ENCODE measurements at places on chromosomes 3 and 15.

- no peak for DNase-seq
Observed at GRCh38 chr3:71931922-71932321, 147.0 kb upstream of the PROK2 start.

DNA sequence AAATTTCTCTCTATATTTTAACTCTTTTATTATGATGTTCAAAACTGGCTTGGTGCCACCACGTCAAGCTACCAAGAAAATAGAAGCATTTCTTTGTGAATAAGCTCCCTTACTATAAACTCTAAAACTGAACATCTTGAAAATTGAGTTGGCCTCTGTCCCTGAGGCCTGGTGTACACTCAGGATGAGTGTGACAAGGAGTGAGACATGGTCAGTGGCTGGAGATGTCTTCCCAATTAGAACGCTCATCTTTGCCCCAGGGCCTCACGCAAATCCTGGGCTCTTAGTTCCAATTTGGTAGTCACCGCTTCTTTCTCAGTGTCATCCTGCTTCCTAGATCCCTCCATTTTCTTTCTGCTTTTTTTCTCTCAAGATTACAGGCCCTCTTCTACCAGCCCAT lies 26.2 kb downstream of the SLC2A2 start:
- DNase-seq: no peak

DNA sequence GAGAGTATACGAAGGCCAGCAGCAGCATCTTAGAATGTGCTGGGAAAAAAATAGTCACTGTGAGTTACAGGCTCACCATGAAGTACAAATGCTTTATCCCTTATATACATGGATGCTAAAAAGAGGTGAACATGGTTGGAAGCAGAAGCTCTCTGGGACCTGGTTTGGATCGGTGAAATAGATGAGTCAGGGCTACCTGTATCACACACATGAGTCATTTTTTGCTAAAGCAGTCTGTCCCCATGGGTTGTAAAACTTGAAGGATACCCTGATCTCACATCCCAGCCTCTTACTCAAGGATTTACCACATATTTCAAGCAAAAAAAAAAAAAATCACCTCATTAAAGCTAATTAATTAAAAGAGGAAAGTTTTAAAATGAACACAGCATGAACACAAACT lies 6.9 kb upstream of the SERPINI2 start:
- DNase-seq: no peak

GRCh38 chr3:181302960-181303359 lies 313.4 kb upstream of the DNAJC19 start:
- no peak for DNase-seq

DNA sequence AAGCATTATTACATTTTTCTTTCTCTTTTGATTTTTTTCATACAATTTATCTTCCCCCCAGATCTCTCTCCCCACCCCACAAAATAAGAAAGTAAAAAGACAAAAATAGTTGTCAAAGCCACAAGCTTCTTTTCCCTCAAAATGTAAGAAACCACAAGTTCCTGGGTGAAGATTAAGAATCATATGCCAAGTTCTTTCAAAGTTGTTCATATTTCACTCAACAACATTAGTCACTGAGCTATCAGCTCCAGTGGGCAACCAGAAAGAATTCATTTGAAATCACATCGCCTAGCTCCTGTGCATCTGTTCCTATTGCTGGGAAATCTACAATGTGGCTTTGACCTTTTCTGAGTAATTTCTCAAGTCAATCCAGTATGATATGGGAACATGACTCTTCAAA lies 681.6 kb upstream of the ARPP21 start:
- DNase-seq: no peak

GRCh38 chr15:35351059-35351458 lies 194.9 kb downstream of the DPH6 start:
- DNase-seq: no peak

DNA sequence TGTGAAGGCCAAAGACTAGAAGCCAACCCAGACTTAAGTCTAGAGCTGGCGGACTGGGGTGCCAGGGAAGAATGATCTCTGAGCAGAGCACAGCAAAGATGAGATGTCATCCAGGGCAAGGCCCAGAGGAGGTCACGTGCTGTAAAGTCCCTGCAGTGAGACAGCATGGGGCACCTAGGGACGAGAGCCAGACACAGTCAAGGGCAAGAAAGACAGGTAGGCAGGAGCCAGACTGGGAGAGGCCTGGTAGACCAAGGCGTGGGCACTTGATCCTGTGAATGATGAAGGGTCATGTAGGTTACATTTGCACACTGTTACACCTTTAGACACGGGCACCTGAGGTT lies 379.7 kb upstream of the PROK2 start:
- DNase-seq: no peak

DNA sequence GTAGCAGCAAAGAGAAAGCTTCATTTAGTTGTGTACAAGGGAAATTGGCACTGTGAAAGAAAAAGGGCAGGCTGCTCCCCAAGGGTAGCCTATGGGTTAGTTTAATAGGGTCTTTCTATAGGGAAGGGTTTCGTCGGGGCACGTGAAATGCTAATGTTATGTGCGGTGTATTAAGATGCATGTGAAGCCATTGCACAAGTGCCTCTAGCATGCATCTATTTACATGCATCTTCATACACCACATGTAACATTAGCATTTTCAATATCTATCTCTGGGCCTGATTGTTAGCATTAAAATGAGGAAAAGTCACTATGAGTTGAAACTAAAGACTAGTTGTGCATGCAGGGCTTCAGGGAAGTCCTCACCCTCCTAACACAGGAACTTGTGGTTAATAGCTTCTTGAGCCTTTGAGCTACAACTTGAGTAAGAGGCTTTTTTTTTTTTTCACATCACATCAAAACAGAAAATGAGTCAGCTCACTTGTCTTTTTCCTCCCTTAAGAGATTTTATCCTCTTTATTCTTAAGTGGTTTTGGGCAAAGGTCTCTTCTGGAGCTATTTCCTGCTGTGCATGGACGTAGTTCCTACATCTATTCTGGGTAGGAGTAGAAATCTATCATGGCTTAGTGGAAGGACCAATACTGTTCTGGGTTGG lies 613.4 kb downstream of the ZPLD1 start:
- DNase-seq: no peak

- DNase-seq: no peak
Observed at GRCh38 chr3:5437783-5438323, 250.3 kb downstream of the EDEM1 start.

DNA sequence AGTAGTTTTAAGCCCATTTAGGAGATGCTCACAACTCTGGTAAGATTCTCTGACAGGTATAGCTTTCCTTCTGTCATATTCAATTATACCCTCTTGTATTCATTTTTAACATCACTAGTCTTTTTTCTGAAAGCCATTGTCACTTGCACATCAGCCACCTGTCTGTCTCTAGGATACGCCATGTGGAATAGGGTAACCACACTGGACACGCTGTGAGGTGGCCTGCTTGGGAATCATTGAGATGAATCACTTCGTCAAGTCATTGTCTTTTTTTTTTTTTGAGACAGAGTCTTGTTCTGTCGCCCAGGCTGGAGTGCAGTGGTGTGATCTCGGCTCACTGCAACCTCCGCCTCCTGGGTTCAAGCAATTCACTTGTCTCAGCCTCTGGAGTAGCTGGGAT lies 7.4 kb downstream of the TM6SF1 start:
- no peak for DNase-seq

DNA sequence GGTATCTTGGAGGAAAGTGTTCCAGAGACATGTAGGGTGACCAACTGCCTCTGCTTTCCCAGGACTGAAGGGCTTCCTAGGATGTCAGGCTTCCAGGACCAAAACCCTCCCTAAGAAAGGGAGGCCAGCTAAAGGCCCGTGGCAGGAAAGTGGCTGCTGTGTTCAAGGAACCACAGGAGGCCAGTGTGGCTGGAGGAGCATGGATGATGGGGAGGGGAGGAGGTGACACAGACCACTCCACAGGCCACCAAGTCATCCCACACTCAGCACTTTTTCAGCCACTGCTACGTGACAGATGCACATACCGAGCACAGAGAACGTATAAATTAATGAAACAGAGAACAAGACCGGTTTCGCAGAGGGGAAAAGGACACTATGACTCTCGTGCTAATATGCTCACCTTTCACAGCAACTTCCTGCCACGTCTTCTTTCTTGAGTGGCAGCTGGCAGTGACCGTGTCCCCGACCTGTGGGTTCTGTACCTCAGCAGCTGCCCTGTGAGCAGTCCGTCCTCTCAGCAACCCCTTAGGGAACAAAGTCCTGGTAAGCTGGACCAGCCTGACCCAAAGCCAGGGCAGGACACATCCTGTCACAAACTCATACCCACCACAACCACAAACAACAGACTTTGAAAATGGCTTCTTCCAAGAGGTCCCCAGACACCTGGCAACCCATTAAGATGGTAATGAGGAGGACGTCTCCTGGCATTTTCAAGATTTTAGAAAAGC lies 244.7 kb downstream of the VPS13C start:
- no peak for DNase-seq

GRCh38 chr15:60901647-60902046 lies 327.5 kb downstream of the RORA start:
- no peak for DNase-seq

DNA sequence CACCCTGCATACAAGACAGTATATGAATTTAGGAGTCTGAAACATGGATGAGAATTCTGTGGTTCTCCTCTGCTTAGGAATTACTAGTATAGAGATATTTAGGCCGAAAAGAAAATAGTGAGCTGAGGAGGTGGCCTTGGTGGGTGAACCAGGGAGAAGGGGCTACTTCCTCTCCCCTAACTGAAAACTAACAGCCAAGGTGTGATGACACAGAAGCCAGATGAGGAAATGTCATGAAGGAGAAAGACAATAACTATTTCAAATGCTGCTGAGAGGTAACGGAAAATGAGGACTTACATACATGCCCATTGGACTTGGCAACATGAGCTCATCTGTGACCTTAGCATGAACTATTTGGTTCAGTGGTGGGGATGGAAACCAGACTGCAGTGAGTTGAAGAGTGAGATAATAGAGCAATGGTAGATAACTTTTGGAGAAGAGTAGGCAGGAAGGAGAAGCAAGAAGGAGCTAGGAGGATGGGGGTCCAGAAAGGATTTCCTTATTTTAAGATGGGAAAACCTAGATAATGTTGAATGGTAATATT lies 114.4 kb upstream of the TSPAN3 start:
- no peak for DNase-seq

DNA sequence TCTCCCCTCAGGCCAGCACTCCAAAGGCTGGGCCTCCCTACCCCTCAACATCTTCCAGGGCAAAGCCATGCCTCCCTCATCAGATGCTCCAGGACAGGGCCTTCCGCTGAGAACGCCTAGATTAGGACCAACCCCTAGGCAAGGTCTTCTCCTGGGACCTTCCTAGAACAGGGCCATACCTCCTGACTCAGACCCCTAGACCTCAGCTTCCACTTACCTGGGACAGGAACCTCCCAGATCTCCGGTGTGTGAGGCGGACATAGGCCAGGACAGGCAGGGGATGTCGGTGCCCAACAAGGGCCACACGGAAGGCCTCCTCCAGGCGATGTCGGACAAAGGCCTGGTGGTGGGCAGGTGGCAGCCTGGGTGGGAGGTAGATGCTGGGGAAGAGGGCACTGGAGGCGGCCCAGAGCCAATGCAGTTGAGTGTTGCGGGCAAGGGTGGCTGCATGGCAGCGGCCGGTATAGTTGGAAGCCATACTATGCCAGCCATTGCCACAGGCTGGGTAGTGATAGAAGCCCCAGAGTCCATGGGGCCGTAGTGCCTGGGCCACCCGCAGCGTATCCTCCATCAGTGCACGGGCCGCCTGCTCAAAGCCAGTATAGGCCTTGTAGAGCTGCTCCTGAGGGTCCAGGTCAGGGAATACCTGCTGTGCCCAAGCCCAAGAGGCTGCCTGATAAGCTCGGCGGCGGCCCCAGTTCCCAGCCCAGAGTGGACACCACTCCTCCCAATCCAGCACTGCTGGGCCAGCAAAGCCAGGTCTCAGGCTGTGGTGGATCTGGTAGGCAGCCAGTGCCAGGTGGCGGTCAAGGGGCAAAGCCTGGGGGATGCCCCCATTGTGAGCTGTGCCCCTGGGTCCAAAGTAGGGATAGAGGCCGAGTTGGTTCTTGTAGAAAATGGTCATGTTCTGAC lies 2.5 kb upstream of the IFRD2 start:
- DNase-seq: no peak

GRCh38 chr15:85353516-85353915 lies 26.9 kb upstream of the AKAP13 start:
- no peak for DNase-seq

DNA sequence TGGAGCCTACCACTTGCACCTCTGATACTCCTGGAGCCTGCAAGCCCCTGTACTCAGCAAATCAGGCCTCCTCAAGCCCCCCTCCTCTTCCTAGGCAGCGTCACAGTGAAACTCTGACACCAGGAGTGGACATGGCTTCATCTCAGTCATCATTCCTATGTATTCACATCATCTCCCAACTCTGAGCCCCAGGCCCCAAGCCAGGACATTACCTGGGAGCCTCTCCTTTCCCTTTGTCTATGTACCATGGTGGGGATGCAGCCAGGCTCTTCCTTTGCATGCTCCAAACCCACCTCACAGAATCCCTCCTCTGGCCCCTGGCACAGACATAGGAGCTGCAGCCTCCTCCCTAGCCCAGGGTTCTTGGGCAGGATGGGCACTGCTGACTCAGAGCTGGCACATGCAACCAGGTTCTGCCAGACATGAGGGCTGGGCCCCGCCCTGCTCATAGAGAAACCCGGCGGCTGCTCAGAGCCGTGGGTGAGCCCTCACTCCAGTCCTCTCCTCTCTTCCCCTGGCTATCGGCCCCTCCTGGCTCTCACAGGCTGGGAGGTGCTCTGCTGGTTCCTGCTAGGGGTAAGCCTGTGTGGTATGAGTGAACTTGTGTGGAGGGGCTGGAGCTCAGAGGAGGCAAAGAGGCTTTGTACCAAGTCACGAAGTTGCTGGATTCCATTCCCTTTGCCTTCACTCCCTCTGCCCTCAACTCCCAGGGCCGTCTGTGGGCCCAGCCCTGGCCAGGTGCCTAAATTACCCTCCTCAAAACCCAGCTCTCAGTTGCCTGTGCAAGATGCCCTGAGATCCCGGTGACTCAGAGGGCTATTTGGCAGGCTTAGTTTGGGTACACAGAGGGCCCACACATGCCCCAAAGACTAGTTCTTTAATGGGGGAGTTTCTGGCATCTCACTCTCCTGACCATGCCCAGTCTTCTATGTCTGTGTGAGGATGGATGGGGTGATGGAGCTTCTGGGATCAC lies 1.9 kb upstream of the PLCD1 start:
- DNase-seq: no peak

All from neural crest cell (in vitro differentiated cells).